ENCODE measurements at places on chromosomes 2 and 18.

GRCh38 chr18:2244641-2245040 is 326.7 kb downstream of the METTL4 start:
- no peak for DNase-seq

DNA sequence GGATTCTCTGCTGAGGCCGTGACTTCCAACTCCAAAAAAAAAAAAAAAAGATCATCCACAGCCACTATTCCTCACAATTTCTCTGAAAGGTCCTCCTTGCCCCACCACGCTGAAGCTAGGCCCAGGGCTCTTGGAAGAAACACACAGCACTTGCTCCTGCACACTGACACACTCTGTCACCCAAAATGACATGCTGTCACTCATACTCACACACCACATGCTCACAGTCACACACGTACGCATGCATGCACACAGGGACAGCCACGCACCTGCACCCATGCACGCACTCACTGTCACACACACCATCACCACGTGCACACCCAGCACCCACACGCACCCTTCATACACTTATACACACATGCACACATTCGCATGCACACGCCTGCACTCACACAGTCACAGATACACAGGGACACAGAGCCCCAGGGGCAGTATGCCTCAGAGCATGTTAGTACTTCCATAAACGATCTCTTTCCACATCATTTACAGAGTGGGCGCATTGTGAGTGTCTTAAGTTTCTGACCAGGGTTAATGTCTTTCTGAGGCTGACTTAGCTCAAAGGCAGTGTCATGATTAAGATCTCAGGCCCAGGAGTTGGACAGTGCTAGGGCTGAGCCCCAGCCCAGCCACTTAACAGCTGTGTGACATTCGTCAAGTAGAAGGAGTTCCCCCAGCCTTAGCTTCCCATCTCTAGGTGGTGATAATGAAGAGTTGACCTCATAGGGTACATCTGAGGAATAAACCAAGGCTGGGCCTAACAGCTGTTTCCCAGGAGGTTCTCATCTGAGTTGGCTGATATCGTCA is 93.4 kb downstream of the GLI2 start:
- DNase-seq: no peak

GRCh38 chr2:72135921-72136320 is 11.7 kb downstream of the CYP26B1 start:
- DNase-seq: no peak

DNA sequence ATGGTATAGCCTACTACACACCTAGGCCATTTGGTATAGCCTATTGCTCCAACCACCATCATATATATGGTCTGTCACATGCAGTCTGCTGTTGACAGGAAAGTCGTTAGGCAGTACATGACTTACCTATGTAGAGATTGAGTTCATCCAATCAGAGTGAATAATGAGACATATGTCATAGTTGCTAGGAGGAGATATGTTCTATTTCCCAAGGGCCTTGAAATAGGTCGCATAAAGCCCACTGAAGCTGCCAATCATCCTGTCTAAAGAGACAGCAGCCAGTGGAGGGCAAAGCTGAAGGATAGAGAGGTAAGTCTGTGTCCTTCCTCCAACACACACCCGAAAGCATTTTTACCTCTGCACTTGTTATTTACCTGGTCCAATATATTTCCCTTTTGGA is 263.4 kb downstream of the PTPRM start:
- DNase-seq: no peak

DNA sequence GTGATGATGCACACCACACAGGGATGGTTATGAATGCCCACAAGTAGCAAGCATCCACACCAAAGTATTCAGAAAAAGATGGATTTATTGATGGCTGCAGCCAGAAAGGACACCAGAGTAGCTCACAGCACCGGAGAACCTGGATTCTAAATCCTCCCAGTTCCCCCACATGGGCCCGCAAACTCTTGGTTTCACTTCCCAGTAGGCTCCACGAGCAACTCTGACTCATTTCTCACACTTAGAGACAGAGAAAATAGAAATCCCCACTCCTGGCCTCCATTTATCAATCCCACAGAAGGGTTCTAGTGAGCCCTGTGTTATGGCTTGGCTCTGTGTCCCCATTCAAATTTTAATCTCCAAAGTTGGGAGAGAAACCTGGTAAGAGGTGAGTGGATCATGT is 426.7 kb upstream of the MYT1L start:
- DNase-seq: no peak
